ENCODE measurements at places on chromosomes 6 and 20.

GRCh38 chr6:39310542-39310941 is 3.7 kb downstream of the KCNK17 start:
- DNase-seq = no peak

GRCh38 chr20:43789593-43789992 is 62.8 kb upstream of the GTSF1L start:
- DNase-seq = no peak

GRCh38 chr6:163797296-163797845 is 382.9 kb downstream of the QKI start:
- DNase-seq = no peak

- DNase-seq = no peak
These were observed 791 bp downstream of the ADGRG6 start for GRCh38 chr6:142302421-142303175.

DNA sequence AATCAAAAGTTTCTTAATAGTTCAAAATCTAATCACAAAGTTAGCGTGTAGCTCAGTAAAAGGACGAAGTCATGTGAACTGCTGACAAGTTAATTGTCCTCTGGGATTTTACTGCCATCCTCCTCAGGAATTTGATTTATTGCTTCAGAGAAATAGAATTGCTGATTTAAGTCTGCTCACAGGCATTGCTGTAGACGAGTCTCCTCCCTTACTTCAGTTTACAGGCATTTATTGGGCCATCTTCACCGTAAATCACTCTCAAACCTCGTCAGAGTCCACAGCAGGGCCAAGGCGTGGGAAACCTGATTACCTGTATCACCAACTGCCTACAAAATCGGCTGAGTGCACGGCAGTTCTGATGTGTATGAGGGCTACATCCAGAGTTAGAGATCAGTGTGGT is 119.1 kb upstream of the PDE10A start:
- DNase-seq = no peak

DNA sequence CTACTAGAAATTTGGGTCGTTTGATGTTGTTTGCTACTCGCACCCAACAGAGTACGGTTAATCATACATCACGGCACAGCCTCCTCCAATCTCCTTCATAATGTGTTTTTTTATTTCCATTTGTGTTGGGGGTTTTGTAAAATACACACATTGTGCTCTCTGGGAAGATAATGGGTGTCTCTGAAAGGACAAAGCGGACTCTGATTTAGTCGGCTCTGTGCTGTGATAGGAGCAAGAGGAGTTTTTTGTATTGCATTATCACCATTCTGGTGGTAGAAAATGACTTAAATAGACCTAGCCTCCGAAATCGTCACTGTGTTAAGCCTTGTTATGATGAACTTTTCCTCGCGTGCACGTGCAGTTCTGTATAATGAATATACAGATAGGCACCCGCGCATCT is 196.3 kb downstream of the CDH4 start:
- no peak for DNase-seq

GRCh38 chr6:89360415-89360999 is 8.0 kb upstream of the UBE2J1 start:
- DNase-seq = no peak

GRCh38 chr6:75855052-75855451 is 106.0 kb downstream of the MYO6 start:
- no peak for DNase-seq

DNA sequence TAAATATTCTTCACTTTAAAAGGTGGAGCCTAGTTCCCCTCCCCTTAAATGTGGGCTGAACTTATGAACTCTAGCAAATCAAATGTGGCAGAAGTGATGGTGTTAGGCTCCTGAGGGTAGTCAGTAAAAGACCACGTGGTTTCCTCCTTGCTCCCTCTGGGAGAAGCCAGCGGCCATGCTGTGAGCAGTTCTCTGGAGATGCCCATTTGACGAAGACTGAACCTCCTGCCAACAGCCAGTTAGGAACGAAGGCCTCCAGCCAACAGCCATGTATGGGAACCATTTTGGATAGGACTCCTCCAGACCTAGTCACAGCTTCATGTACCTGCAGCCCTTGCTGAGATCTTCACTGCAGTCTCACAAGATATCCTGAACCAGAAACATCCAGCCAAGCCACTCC is 7.6 kb upstream of the MOCS1 start:
- DNase-seq = no peak

DNA sequence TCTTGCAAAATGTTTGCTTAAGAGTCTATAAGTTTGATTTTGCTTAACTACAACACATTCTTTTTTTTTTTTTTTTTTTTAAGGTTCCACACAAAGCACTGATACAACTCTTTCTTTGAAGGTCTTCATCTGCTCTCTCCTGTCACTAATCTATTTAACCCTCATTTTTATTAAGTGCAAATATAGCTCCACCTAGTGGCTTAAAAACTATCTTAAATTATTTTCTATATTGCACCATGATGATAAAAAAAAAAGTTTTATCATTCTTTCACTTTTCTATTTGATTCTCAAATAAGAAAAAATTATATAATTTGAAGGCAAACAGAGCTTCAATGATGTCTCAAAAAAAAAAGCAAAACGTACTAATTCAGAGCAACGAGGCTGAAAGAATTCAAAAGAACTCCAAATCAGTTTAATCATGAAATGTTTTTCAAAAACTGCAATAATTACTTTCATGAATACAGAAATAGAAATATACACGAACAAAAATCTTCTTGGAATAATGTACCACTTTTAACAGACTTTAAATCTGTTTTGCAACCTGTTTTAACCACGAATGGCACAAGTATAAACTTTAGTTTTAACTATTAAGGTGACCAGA is 12.8 kb downstream of the ESF1 start:
- DNase-seq = no peak

DNA sequence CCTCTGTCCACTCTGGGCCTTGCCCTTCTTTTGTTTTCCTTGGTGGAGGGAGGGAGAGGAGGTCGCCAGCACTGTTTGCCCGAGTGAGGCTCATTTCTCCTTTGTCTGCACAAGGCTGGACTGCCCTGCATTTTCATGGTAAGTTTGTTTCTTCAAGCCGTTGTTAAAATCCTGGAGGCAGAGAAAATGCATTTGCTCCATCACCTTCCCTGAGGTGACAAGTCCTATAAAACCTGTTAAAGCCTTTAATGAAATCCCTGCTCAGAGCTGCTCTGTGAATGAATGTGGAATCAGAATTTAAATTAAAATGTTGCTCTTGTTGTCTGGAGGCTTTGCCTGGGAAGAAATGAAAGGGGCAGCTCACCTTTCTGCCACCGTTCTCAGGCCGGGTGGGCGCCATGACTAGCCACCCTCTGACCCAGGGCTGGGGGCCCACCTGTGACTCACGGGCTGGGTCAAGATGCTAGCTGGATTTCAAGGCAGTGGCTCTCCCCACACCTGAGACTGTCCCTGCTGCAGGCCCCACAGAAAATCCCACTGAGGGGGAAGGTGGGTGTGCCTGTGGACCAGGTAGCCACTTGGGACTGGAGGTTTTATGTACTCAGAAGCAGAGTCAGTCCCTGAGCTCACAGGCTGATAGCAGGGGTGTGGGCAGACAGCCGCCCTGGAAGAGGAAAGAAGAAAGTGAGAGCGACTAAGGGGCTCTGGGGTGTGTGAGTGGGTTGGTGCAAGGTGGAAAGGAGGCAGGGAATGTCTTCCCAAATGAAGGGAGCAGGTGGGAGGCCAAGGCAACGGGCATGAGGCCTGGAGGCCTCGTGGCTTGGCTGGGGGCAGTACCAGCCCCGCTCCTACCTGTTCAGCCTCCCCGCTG is 24.0 kb upstream of the MYT1 start:
- DNase-seq = no peak

DNA sequence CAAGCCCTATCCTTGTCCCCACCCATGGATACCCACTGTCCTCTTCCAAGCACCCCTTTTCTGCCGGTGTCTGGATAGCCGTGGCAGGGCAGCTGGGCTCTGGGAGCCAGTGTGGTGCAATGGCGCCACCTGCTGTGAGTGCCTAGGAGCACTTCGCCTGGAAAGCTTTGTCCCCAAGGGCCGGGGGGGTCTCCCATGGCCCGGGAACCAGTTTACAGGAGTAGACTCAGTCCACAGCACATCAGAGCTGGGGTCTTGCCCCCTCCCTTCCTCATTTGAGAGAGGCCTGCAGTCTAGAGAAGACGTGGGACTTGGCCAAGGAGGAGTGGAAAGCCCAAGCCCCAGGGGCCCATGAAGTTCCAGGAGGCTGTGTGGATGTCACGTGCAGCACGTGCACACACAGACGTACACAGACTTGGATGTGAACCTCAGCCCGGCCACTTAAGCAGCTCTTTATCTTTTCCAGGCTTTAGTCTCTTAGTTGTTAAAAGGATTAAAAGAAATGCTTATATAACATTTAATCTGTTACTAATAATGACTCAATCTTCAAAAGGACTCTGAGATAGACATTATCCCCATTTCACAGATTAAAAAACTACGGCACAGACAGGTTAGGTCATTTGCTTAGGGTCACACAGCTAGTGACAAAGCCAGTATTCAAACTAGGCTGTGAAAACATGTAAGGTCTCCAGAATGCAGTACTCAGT is 40.9 kb upstream of the CDH22 start:
- DNase-seq = peak; percentile 37

DNA sequence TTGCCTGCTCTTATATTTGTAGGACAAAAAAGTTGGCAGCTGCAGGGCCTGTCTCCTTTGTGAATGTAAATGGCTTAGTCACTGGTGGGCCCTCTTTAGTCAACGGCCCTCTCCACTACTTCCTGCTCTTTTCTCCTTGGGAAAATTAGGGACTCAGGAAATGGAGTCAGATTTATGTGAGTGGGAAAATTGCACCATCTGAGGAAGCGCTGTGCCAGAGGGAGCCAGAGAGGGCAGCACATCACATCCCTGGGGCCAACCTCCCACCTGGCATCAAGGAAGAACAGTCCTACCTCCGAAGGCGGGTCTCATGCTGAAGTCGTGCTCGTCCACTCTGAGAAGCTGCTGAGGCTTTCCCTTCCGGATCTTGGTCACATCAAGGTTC is 15.6 kb downstream of the GABRR2 start:
- DNase-seq = no peak

DNA sequence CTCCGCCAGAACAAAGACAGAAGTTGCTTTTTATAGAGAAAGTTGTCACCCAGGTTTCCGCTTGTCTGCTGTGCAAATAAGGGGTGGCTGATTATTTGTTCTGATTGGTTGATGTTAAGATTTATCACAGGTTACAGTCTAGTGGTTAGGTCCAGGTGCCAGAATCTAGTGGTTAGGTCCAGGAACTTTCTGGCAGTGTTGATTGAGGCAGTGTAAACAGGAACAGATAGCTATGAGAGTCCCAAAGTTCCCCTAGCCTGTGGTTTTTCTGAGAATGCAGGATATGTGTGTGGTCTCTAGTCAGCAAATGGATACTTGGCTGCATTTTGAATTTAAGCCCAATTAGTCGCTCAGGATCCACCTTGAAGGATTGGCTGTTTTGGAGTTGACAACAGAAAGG is 148.0 kb downstream of the TMEM200A start:
- DNase-seq = no peak

DNA sequence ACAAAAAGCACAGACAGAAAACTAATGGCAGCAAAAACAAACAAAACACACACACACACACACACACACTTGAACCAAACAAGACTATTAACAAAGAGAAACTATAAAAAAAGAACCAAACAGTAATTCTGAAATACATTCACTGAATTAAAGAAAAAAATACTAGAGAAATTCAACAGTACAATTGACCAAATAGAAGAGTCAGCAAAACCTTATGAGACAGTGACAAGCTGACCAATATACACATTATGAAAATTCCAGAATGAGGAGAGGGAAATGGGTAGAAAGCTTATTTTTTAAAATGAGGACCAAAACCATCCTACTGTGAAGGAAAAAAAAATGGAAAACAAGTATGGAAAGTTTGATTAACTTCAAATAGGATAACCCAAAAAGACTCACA is 212.2 kb upstream of the BTBD3 start:
- no peak for DNase-seq

DNA sequence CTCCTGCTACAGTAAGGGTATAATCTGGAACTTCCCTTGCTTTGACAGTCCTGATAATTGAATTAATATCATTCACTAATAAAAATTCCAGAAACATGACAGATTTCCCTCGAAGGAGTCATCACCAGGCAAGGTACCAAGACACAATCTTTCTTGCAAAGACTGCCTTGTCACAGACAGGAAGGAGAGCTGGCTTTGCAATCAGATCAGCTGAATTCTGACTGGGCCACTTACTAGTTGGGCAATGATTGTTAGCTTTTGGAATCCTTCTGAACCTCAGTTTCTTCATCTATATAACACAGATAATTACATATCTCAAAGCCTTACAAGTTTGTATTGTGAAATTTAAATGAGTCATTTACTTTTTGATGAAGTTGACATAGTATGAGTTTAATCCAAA is 344.2 kb downstream of the RFPL4B start:
- no peak for DNase-seq

GRCh38 chr20:45138561-45139300 is 14.5 kb upstream of the WFDC12 start:
- DNase-seq = peak; percentile 48

- DNase-seq = no peak
These were observed 79.6 kb downstream of the RPS12 start for GRCh38 chr6:132893772-132894490.

DNA sequence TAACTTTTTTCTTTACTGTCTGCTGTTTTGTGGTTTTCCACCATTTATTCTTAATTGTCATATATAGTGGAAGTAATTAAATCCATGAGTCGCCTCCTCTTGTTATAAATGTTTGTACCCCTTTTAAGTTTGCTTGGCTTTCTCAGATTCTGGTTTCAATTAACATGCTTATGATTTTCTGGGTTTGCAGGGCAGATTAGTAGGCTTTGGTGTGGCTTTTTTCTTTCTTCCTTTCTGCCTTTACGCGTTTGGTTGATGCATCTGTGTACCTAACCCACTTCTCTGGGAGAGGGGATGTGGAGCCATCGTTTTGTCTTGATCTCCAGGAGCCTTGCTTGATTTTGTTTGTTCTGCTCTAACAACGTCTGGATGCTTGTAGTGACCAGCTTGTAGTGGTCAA is 100.4 kb downstream of the JARID2 start:
- DNase-seq = no peak

- DNase-seq = no peak
These were observed 512.5 kb downstream of the BCKDHB start for GRCh38 chr6:80618953-80619352.

DNA sequence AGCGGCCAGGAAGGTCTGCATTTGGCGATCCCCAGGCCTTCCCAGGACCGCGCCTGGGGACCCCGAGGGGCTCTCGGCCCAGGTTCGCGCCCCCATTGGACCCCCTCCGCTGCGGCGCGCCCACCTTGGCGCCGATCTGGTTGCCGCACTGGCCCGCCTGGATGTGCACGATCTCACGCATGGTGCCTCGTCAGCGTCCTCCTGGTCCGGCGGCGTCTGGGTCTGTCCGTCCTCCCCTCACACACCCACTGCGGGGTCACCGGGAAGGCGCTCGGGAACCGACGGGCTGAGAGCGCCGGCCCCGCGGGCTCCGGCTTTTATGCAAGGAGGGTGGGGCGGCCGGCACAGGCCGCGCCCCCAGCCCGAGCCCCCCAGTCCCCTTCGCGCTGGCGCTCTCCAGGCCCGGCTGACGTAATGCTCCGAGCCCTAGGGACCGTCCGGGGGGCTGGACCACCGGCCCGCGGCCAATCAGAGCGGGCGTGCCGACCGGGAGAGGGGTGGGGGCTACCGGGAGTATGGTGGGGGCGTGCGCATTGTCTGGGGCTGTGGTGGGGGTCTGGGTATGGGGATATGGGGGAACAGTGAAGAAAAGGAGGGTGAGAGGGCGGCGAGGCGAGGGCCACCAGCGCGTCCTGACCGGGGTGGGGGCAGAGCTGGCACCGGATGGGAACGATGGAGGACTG is at the start of gene TUBB2B:
TUBB2B (minus strand) TSS at position 291 of the 683 bp plus-strand sequence; CDS start at position 181, 110 bp downstream.
- no peak for DNase-seq

GRCh38 chr6:6746333-6746969 is 157.9 kb downstream of the LY86 start:
- DNase-seq = no peak

GRCh38 chr6:67535946-67536345 is 1099.1 kb upstream of the ADGRB3 start:
- no peak for DNase-seq
